AG08395 (cell line): ENCODE measurements at places on chromosomes 2 and 18.

DNA sequence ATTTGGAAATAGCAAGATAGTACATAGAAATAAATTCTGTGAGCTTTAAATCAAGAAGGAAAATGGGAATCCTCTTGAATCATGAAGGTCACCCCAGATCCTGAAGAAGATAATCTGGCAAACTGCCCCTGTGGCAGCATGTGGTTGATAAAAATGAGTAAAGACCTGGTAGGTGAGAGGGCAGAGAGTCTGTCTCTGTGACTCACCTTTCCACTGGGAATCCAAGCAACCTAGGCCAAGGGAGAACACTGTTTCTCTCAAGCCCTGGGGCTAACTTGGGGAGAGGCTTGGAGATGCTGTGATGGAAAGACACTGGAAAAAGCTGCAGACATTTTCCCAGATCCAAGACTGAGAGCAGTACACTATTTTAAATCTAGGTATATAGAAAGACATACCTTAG lies 185.8 kb upstream of the CNTNAP5 start:
- no peak for DNase-seq

DNA sequence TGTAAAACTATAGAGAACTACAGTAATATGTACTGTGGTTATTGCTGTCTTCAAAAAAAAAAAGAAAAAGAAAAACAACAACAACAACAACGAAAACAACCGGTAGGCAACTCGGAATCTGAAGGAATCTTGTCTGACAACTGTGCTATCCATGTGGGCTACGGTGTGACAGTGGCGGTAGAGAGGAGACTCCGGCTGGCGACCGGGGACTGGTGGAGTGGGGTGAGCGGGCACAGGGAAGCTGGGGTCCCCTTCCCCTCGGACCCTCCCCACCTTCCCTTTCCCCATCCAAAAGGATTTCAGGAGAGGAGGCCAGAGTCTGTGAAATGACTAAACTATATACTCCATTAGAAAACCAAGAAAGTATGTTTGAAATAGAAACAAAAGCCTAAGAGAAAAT lies 22.9 kb downstream of the IGFBP5 start:
- DNase-seq = no peak

DNA sequence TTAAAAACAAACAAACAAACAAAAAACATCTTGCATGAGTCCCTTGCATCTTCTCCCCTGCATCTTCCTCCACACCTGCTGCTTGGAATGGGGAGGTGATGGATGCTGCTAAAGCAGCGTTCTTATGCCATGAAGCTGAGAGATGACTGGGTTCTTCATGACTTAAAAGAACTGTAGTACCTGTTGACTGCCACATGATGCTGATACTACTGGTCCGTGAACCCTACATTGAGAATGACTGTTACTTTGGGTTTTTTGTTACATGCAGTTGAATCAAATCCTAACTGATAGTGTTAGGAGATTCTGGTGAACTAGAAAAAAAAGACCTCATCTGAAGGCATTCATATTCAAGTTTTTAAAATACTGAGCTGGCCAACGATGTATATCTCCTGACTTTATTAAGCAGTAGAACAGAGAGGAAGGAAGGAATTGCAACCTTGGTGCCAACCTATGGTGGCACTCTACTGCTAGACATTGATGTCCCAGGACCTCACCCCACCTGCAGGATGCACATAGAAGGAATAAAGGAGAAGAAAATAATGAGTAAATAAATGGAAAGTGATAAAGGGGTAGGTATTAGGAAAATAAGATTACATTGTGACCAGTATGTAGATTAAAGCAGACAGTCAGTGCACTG lies 63.2 kb upstream of the SPAG16 start:
- DNase-seq = no peak

DNA sequence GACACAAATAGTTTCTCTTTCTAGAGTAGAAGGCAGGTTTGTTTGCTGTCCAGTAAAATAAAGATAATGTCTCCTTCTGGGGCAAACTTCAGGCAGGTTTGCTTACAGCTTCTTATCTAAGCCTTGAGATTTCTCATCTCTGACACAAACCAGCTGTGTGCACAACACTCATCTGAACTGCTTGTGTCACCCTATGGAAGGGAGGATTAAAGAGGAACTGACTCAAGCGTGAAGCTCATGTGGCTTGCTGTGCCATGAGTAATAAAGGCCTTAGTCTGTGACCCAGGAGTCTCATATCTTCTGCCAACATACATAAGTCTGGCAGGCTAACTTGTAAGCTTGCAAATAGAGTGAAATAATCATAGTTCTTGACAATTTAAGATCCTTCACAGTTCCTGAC lies 24.2 kb upstream of the CPO start:
- DNase-seq = peak; percentile 76

DNA sequence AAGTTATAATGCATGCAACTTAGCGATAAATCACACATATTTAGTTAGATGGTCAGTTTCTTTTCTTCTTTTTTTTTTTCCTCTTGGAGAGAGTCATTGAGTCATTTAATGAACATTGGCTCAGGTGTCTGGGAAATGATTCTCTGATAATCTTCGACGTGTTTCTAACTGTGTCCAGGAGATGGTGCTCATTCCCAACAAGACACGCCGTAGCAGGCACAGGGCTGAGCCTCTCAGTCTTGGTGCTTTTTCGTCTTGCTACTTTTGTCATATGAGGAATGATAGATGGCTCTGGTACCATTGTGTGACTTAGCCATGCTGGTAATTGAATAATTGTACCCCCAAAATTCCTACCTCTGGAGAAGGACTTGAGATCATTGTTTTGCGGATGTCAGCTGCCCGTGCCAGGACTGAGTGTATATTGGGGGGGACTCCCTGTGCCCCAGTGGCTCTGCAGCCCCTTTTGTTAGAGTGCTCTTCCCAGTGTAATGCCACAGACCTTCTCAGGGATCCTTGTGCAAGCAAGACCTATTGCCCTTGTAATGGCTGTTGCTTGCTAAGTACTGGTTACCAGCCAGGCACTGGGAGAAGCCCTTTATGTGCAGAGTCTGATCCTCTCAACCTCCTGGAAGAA lies 107.6 kb upstream of the CYRIA start:
- peak; percentile 54 for DNase-seq

DNA sequence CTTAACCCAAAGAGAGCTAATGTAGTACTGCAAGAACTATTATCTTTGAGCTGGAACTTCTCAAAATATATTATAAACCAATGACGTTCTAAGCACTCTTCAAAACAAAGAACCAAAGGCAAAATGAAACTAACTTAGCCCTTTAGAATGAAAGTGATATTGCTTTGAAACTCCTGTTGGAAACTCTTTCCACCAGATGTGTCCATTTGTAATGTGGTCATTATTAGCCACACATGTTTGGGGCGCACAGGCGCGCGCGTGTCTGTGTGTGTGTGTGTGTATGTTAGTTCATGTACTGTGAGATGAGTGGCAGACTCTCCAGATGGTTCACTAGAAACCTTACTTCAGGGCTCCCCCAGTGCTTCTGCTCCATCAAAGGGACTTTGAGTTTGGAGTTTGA lies 323.4 kb downstream of the BCL11A start:
- no peak for DNase-seq

DNA sequence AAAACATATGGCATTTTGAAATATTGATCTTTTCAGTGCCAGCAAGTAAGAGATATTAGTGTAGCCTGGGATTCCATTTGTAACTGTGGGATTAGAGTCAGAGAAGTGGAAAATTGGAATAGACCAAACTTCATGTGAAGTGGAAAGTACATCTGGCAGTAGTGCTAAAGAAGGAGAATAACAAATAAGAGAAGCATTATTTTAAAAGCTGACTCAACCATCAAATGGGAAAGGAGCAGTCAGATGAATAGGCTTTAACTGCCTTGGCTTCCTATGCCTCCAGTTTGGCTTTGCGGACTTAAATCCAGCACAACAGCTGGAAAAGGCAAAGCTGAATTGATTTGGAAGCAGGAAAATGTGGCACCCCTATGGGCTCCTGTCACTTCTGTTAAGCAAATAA lies 623.1 kb downstream of the TSN start:
- DNase-seq = no peak

- DNase-seq = no peak
These were observed 26.1 kb downstream of the KCTD18 start for GRCh38 chr2:200483729-200484198.

GRCh38 chr2:106701203-106702022 lies 184.6 kb downstream of the ST6GAL2 start:
- DNase-seq = no peak

DNA sequence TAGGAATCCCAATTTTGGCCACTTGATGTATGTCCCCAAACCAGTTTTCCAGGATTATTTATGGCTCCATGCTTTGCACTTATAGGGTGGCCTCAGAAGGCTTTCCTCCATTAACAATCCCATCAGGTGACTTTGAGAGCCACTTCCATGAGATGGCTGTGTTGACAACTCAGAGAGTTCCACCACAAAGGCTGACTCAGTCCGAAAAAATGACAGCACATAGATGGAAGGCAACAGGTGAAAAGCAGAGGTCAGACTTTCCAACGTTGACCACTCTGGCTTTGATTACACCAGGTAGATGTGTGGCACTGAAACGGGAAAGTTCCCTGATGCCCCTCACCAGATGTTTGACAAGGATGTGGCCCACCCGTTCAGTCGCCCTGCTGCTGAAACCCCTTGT lies 431.4 kb upstream of the TNP1 start:
- no peak for DNase-seq

DNA sequence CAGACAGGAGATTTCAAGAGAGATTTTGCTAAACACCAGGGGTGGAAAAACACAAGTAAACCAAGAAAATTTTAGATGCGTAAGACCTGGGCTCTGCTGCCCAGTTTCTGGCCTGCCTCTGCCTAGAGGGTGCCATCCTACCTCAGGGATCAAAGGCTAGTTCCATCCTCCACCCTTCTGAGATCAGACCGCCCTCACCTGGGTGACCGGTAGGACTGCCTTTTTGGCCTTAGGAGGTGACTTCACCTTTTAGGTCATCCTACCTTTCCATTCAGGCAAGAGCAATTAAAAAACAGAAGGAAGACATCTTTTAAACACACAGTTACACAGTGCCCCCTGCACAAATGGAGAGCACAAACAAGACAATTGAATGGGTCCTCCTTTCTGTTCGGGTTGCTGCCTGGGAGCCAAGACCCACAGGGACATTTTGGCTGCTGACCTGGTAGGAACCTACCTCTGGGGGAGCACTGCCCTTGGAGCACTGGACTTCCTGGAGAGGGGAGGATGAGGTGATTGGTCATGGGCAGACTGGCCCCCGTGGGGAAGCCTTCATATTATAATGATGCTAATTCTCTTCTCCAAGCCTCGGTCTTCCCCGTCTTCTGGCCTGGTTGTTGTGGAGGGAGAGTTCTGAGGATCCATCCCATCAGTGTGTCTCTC lies 3.1 kb downstream of the PSD4 start:
- no peak for DNase-seq

- DNase-seq = no peak
These were observed 42.0 kb downstream of the TMEM182 start for GRCh38 chr2:102803897-102804217.

DNA sequence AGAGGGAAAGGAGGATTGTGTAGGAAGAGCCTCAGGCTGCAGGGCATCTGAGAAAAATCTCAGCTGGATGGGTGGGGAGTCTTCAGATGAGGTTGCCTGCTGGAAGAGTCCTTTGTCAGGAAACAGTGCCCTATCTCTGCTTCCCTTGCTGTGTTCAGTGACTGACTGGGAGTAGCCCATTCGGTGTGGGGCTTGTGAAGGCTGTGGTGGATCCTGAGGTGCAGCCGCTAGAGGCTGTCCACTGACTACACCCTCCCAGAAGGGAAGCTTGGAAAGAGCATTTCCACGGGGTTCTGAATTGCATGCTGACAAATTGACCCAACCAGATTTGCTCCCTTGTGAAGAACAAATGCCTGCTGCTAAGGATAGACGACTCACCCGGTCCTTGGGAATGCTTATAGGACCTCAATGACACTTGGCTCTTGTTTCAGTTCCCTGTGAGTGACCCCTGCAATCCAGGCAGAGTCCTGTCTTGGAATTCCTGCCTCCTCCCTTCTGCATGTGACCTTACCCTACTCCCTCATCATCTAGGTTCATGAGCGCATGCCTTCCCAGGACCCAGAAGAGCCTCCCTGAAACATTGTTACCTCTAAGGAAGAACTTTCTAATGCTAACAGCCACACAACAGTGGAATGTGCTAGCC lies 109.7 kb upstream of the FAM136A start:
- DNase-seq = no peak

DNA sequence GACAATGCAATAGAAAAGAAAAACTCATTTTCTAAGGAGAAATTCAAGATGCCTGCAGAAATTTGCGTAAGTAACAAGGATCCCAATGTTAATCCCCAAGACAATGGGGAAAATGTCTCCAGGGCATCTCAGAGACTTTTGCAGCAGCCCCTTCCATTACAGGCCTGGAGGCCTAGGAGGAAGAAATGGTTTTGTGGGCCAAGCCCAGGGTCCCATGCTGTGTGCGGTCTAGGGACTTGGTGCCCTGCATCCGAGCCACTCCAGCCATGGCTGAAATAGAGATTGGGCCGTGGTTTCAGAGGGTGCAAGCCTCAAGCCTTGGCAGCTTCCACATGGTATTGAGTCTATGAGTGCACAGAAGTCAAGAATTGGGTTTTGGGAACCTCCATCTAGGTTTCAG lies 103.9 kb upstream of the ACVR1 start:
- DNase-seq = no peak

- DNase-seq = peak; percentile 82
These were observed 96.2 kb upstream of the ZNF532 start for GRCh38 chr18:58768293-58768974.

DNA sequence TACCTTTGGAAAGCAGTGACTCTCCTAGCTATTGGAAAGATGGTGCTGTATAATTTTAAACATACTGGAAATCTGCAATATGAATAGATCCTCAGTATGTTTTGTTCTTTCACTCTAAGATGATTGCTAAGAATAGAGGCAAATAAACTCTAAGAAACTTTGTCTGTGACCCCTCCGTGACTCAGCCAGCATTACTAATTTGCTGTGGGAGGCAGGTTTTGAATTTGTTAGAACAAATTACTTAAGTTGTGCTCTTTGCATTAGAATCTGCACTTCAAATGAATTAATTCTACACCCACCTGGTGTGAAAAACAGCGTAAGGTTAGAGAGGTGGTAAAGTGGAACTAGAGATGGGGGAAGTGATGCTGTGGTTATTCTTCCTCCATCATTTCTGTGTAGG lies 142.2 kb downstream of the RAPGEF4 start:
- DNase-seq = no peak

- no peak for DNase-seq
These were observed 555.0 kb upstream of the TMEFF2 start for GRCh38 chr2:192749611-192750200.

GRCh38 chr2:11129598-11130449 lies 25.4 kb upstream of the SLC66A3 start:
- DNase-seq = no peak

- DNase-seq = no peak
These were observed 59.8 kb downstream of the DSEL start for GRCh38 chr18:67456711-67457110.

GRCh38 chr2:126908721-126909177 lies 10.1 kb downstream of the TEX51 start:
- no peak for DNase-seq

DNA sequence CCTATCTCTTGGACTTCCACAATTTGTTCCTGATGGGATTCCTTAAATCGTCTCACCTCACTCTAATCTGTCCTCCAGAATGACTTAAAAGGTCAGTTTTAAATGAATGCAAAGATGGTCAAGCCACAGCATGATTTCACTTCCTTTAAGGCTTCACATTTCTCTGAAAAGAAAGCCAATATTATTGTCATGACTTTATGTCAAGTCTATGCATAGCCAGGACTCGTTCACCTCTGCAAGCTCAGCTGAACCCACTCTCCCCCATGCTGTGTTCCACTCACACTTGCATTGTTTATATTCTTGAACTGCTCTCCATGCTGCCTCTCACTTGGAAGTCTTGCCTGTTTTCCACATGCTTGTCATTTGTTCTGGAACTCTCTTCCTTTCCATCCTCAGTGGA lies 298.4 kb upstream of the MMADHC start:
- DNase-seq = no peak
